ENCODE measurements at places on chromosomes 11 and 22. TPM values are rescaled to one million over a fixed set of nuclear protein-coding genes. Genes with fewer than 3 reads are reported as not detected.

Gene CDC42BPG
- total RNA-seq = 15.9 TPM

Gene CHRNA10
- not detected for total RNA-seq

Gene MPZL2
- total RNA-seq = 114 TPM

Gene TPH1
- under 0.01 TPM for total RNA-seq

Gene LRRC10B
- 0.14 TPM for total RNA-seq

Gene UCP3
- total RNA-seq = not detected

Gene TBX10
- not detected for total RNA-seq

Gene OR2AG1
- not detected for total RNA-seq

Gene SLC25A18
- total RNA-seq = 0.51 TPM

Gene CLTCL1
- total RNA-seq = 7.9 TPM
